ENCODE measurements at places on chromosomes 12 and 14. TPM values are rescaled to one million over a fixed set of nuclear protein-coding genes. Genes with fewer than 3 reads are reported as not detected.

DNA sequence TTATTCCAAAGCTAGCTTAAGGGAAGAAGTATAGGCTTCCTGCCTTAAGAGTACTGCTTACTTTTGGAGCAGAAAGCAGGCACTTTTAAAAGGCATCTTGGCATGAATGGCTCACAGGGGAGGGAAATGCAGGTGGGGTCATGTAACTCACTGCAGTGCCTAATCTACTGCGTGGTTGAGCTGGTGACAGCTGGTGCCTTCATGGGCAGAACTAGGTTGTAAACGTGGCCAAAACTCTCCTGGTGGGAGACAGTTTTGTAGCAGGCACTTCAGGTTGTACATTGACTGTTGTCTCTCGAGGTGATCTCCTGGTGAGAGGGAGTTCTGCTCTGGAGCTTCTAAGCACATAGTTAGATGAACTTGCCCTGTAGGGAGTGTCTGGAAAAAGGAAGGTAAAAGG lies 962.5 kb downstream of the DIO2 start:
- DNase-seq: no peak

GRCh38 chr12:102533483-102534215 lies 53.3 kb upstream of the IGF1 start:
- no peak for DNase-seq

DNA sequence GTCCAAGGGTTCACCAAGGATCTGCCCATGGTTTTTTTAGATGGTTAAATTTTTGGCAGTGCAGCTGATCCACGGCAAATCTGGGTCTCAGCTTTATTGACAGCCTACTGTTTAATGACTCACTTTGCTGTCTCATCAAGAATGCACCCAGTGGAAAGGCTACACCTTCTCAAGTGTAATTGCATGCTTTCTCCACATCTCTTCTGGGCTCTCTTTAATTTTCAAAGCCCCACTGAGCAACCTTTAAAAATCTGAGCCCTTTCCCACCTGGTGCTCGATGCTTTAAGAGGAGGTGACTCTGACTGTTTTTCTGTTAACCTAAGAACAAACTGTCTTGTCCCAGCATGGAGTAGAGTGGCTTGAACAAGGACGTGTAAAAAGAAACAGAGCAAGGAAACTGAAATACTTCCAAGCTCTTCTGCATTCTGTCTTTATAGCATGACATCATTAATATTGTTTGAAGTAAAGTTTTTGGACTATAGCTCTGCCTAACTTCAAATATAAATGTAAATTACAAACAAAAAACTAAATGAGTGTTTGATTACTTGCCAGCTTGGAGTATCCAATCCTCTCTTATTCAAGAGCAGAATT lies 214.2 kb upstream of the KRR1 start:
- peak; percentile 77 for DNase-seq

GRCh38 chr12:56574210-56574609 lies 52.6 kb downstream of the RBMS2 start:
- peak; percentile 72 for DNase-seq

DNA sequence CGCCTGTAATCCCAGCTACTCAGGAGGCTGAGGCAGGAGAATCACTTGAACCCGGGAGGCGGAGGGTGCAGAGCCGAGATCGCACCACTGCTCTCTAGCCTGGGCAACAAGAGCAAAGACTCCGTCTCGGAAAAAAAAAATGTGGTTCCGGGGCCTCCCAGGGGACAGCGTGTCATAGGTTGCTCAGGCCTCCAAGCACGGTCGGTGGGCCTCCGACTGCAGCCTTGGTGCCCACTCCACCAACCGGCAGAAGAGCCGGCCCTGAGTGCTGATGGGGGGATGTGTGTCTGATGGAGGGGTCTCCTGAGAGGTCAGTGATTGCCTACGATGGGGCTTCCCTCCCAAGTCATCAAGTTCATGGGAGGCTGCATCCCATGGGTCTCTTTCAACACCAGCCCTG lies 15.9 kb downstream of the ZFYVE21 start:
- DNase-seq: no peak

- DNase-seq: no peak
These were observed 64.9 kb upstream of the ZDHHC17 start for GRCh38 chr12:76698966-76699365.

- DNase-seq: peak; percentile 94
These were observed 74.3 kb downstream of the RFLNA start for GRCh38 chr12:124369055-124369826.

DNA sequence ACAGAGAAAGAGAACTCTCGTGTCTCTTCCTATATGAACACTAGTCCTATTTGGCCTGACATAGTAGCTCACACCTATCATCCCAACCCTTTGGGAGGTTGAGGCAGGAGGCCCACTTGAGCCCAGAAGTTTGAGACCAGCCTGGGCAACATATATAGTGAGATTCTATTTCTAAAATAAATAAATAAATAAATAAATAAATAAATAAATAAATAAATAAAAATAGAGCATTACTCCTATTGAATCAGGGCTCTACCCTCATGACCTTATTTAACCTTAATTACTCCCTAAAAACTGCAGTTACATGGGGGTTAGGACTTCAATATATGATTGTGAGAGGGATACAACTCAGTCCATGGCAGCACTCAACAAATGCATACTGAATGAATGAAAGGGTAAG lies 61.2 kb upstream of the GSC start:
- DNase-seq: no peak

GRCh38 chr12:104852102-104852501 lies 106.0 kb downstream of the SLC41A2 start:
- no peak for DNase-seq

GRCh38 chr12:124715121-124715990 lies 147.9 kb upstream of the NCOR2 start:
- DNase-seq: peak; percentile 49

DNA sequence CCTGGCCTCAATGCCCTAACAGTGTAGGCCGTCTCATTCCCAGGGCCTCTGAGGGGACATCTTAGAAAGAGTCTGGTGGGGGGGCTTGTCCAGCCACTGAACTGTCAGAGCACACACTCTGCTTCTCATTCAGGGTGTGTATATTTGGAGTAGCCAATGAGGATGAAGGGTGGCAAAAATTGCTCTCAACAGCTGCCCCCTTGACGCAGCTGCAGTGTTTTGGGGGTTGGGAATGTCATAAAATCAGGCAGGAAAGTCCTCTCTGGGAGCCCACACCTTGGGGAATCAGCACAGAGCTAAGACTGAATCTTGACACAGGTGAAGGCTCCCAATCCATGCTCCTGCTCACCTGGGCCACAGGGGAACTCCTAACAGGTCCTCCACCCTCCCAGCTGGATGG lies 1.5 kb downstream of the RASAL1 start:
- no peak for DNase-seq

DNA sequence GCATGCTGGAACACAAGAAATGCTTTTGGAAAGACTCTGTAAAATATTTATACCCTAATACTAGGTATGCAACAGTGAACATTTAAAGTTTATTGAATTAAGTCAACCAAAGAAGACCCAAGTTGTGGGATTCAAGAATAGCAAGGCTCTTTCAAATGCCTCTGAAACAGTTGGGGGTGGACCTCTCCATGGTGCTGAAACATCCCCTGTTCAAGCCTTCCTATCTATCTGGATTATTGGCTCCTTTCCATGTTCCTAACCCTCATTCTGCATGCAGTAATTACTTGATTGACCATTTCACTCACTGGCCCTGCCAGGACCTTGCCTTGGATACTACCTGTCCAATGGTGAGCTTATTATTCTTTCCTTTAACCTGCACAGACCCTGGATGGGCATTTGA lies 349.7 kb downstream of the NRXN3 start:
- peak; percentile 9 for DNase-seq

DNA sequence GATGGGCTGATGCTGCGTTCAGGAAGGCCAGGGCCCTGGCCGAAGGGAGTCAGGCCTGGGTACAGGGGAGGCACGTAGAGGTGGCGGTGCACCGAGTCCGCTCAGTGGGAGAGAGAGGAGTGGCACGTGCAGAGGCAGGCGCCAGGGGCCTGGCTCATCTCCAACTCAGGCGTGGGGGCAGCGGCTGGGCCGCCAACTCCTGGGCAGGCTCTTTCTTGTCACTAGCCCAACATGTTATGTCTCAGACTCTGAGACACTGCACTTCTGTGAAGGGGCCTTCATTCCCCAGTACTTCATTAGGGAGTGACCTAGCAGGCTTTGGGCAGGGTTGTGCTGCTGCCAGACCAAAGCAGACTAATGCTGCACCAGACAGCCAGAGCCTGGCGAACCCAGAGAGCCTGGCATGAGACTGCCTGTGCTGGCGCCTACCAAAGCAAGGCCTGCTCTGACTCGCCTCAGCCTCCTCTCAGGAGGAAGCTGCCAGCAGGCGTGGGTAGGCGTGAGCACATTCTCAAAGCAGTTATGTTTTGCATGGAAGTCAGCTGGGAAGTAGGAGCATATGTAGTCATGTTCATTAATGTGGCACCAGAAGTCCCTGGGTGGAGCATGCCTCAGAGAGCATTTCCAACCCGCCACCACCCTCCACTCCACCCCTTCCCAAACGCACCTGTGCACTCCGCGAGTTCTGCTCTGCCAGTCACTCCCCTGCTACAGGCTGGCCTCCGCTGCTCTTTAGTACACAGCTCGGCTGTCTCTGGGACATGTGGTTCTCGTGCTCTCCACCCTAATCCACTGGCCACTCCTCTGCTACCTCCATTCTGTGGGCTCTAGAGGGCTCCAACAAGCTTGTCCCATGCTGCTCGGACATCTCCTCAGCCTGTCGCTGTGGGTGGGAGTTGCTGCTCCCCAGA lies 9.7 kb downstream of the CKB start:
- DNase-seq: peak; percentile 84

DNA sequence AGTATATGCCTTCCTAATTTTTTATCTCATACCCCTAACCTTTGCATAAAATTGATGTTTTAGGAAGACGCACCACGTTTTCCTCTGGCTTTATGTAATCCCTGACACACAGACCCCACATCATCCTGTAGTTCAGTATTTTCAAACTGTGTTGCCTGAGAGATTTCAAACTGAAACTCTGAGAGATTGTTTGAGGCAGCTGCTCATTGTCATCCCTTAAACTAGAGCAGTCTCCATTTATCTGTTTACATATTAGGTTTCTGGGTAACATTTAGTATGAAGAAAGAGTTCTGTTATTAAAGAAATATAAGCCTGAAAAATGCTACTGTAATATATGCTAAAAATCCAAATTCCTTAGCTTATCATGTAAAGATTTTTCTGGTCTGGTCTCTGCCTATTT lies 24.3 kb downstream of the MNAT1 start:
- no peak for DNase-seq

DNA sequence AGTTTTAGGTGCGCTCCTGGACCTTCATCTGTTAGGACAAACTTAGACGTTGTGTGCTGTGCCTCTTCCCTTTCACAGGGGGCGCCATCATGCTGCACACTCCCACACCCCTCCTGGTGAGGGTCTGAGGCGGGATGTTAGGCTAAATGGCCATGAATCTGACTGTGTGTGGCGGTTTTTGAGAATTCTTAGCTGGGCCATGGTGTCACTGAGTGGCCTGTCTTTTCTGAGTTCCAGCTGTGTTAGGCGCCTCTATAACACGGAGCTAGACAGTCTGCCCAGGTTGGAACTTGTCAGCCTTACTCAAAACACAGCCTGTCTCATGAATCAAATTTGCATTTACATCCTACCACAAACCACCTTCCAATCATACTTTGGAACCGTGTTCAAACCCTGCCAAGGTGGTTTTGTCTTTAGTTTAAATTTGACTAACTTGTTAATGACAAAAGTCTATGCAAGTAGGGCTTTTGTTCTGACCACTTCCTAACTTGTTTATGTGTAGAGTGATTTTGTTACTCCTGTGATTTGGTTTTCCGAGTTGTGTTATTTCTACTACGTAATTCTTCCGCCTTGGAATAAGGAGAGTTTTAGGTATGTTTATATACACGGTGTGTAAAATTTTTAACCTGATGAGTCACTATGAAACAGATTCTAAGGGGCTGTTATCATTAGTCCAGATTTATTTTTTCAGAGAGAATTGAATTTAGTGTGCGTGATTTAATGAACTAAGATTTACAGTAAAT lies 19.6 kb downstream of the ACVR1B start:
- peak; percentile 83 for DNase-seq

- no peak for DNase-seq
These were observed 62.8 kb downstream of the SERPINA3 start for GRCh38 chr14:94675036-94675435.

- DNase-seq: peak; percentile 65
These were observed 11.8 kb downstream of the COPS7A start for GRCh38 chr12:6735448-6736191.

GRCh38 chr12:46477541-46477940 lies 105.0 kb upstream of the SLC38A2 start:
- no peak for DNase-seq

DNA sequence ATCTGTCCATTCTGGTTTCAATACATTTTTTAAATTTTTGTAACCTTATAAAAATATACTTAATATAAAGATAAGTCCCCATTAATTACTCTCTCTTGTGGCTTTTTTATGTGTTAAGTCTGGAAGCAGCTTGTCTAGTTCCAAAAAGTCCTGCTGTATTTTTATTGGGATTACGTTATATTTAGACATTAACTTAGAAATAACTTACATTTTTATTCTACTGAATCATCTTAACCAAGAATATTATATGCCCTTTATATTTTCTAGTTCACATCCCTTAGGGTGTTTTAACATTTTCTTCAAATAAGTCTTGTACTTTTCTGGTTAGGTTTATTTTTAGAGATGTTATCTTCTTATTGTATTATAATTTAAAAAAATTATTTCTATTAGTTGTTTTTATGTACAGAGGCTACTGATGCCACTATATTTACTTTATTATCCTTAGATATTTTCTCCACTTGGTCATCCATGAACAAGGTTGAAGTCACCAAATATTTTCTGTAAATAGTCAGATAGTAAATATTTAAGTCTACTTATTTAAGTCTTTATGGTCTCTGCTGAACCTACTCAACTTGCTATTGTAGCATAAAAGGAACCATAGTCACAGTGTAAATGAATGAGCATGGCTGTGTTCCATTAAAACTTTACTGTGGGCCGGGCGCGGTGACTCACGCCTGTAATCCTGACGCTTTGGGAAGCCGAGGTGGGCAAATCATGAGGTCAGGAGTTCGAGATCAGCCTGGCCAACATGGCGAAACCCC lies 132.4 kb upstream of the NEDD1 start:
- peak; percentile 63 for DNase-seq

- DNase-seq: peak; percentile 34
These were observed 10.4 kb downstream of the NCOR2 start for GRCh38 chr12:124556896-124557501.

Gene SLC6A15
- polyA plus RNA-seq: 0.10 TPM

Gene FGF23
- polyA plus RNA-seq: not detected

Gene FBXL14
- polyA plus RNA-seq: 3.7 TPM

Gene ERP29
- polyA plus RNA-seq: 110 TPM

Gene SOAT2
- polyA plus RNA-seq: 0.12 TPM

Gene C12orf42
- not detected for polyA plus RNA-seq

Gene SYT1
- polyA plus RNA-seq: 0.90 TPM
